ENCODE measurements at places on chromosomes 6 and 20.
A peak's percentile ranks its signal among the peaks of the same experiment; 100 is the strongest.

DNA sequence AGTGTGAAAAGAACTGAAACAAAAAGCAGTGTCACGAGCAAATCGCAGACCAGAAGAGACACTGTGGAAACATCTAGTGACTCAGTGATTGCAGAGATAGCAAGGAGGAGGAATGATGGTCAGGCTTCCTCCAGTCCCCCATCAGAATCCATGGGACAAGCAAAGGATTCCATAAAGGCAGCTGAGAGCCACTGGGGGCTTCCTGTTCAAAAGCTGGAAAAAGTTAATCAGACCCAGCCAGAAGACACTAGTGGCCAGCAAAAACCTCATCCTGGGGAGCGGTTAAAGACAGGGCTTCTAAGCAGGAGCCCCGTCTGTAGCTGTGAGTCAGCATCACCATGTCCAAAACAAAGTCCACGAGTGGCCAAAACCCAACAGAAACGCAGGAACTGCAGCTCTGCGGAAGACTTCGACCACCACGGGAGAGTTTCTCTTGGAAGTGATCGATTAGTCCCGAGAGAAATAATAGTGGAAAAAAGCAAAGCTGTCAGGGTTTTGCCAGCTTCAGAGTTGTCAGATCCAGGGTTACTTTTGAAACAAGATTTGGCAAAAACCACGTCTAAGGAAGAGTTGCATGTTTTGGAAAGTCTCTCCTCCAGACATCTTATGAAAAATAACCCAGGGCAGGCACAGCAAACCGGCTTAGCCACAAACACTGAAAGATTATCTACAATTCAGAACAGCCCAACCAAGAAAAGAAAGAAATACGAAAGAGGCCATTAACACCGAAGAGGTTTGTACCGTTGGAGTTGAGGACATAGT lies 51.0 kb downstream of the JAG1 start:
- no peak for DNase-seq

- no peak for DNase-seq
Observed at GRCh38 chr6:122657601-122658000, 47.4 kb downstream of the PKIB start.

- no peak for DNase-seq
Observed at GRCh38 chr6:74626288-74626687, 579.6 kb downstream of the COL12A1 start.

DNA sequence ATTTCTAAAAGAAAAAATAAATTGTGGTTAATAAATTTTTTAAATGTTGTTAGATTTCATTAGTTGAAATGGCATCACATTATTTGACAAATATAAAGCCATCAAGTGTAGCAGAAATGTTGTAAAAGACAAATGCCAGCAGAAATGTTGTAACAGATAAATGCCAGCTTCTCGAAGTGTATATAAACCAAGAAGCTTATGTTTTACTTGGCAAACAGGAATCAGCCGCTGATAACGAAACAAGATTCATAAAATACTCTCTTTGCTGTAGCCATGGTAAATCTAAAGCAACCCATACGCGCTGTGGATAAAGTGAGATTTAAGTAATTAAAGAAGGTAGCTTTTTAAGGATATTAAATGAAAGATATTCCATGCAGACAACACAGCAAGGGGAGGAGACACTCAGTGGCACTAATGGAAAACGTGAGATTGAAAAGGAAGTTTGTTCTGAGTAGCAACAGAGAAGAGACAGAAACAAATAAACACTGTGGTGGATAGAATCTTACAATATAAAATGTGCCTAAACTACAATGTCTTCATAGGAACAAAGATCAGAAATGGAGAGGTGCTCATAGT lies 29.6 kb downstream of the BTBD9 start:
- DNase-seq = no peak

- no peak for DNase-seq
Observed at GRCh38 chr6:37960139-37960935, 140.8 kb downstream of the ZFAND3 start.

DNA sequence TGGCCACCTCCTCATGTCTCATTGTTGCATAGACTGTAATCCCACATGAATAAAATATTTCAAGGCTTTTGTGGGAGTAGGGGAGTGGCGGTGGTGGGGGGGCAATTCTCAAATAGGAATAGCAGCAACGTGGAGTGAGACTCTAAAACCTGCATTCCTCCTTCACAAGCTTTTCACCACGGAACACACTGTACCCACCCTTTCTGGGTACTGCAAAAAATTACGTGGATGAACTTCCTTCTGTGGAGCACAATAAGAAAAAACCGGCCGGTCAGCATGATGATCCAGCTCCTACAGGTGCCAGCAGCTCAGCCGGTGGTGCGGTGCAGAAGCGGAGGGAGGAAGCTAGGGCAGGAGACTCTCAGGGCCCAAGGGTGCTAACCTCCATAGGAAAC lies 930 bp upstream of the RRAGD start:
- DNase-seq = no peak

- no peak for DNase-seq
Observed at GRCh38 chr6:44234101-44235025, 11.0 kb downstream of the SLC29A1 start.

DNA sequence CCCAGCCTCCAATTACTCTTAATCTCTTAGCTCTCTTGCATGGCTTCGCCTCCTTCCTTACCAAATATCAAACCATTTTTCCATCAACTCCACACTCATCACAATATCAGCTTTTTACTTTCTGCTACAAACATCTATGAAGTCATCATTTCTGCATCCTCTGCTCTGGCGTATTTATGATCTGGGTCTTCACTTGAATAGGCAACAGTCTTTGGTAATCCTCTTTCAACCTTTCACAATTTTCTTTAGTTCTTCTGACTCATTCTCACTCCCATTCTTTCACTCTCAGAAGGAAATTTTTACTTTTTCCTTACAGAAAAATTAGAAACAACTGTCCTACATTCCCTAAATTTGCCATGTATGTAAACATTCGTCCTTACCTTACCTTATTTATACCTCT lies 522.4 kb downstream of the HDGFL1 start:
- DNase-seq = no peak

GRCh38 chr20:15252304-15252703 lies 914.9 kb upstream of the FLRT3 start:
- DNase-seq = no peak

DNA sequence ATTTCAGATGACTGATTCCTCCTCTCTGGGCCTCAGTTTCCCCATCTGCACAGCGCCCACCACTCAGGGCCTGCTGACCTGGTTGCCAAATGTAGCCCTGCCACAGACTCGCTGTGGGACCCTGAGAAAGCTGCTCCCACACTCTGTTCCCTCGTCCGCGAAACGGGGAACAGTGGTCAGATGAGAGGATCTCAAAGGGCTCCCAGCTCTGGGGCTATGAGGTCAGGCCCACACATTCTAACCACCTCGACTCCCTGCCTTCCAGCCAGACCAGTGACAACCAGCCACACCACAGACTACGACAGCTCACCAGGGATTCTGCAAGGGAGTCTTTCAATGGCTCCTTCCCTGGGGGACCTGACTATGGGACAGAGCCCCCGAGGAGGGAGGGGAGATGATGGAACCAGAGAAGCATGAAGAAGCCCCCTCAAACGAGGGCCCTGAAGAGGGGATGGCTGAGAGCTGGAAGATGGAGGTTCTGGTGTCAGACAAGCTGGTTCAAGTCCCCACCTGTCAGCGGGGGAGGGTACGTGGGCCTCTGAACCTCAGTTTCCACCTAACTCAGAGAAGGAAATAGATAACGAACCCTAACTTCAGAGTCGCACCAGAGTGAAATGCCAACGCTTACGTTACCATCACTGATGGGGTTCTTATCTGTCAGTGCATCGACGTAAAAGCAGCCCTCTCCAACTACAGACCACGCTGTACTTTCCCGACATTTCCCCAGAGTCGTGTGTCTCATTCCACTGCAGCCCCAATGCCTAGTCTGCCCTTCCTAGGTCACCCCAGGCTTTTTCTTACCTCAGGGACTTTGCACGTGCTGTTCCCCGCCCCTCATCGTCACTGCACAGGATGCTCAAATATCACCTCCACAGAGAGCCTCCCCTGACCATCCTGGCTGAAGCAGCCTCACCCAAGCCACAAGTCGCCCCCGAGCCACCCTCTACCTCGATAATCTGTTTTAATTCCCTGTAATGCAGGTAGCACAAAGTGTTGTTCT lies 60.5 kb downstream of the PREX1 start:
- peak; percentile 45 for DNase-seq

DNA sequence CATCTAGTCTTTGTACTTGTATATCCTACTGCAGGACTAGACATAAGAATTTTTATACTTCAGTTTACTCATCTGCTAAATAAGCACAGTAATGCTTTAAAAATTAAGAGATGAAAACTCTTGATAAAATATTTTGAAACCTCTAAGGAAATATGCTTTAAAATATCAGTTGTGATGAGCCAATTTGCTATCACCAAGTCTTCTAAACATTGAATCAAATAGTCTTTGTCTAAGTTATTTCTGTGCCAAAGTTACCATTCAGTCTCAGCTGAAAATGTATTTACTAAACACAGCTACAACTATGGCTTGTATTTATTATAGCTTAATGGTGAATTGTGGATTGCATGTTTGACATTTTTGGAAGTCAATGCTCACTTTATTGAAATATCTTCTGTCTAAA lies 46.2 kb upstream of the RFPL4B start:
- no peak for DNase-seq

GRCh38 chr6:44920952-44921491 lies 407.1 kb upstream of the RUNX2 start:
- no peak for DNase-seq

DNA sequence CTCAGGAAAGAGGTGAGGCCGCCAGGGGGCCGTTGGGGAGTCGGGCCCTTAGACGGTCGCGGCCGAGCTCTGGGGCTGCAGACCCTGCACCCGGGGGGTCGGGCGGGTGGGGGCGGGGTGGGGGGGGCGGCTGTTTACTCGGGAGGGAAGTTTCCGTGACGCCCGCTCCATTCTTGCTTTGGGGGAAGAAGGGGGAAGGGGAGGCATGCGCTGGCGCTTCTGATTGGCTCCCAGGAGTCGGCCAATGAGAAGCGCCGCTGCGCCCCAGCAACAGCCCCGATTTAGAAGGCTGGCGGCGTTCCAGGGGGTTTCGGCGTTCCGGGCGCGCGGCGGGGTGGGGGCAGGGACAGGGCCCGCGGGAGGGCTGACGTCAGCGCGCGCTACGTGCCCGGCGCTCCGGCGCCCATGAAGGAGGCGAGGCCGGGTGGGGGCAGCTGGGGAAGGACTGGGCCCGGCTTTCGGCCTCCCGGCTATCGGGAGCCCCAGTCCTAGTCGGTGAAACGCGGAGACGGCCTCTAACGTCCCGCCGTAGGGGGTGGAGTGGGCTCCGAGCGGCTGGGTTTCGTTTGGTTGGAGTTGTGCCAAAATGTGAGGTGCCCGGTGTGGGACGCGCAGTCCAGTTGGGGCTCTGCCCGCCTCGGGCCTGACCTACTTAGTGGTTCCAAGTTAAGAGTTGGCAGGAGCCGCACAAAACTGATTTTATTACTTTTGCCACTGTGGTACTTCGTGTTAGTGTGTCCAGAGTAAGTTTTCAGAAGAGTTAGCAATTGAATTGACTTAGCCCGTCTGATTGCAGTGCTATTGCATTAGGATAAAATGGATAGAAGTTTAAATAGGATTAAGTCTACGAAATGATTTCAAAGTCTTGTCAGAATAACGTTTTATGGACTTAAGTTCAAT lies 1.1 kb downstream of the PNRC1 start:
- DNase-seq = peak; percentile 99

DNA sequence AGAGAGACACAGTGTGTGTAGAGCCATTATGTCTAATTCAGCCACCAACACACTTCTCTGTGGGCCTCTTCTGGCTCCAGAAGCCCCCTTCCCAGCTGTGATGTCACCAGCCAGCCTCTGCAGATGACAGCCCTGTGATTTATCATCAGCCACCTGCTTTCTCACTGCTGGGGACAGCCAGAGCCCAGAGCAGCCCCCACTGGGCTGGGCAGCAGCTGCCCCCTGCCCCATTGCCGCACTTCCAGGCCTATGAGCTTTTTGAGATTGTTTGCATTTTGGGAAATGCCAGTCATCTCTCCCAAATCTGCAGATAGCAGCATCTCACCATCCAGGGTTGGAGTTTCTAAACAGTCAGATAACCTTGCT lies 21.9 kb upstream of the STX16 start:
- DNase-seq = no peak

DNA sequence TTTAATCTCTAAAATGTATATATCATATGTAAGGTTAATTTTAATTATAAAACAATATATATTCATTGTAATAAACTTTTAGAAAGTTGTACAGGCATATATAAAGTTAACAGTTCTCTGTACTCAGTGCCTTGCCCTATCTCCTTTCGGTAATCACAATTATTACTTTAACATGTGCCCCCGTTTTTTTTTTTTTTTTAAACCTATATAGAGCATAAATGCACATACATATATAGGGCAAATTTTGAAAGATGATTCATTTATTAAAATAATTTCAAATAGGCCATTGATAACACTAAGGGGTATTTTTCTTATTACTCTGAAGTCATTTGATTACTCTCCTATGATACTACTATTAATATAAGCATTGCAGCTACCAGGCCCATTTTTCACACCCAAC lies 1.9 kb downstream of the ASF1A start:
- DNase-seq = no peak

DNA sequence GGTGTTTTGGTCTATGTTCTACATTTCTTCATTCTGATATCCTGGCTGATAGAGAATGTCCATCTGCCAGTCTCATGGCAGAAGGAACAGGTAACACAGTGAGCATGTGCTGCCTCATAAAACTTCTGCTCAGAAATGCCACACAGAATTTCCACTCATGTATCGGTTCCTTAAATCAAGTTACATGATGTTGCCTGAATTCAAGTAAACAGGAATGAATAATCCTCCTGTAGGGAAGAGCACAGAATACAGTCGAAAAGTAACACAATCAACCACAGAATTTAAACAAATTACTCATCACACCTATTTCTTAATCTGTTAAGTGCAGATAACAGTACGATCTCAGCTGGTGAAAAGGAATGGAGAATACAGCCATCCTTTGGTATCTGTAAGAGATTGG lies 74.7 kb downstream of the FAM217A start:
- DNase-seq = no peak

- no peak for DNase-seq
Observed at GRCh38 chr20:9792674-9793073, 46.2 kb downstream of the PAK5 start.

- no peak for DNase-seq
Observed at GRCh38 chr20:14570811-14571210, 233.4 kb upstream of the FLRT3 start.

DNA sequence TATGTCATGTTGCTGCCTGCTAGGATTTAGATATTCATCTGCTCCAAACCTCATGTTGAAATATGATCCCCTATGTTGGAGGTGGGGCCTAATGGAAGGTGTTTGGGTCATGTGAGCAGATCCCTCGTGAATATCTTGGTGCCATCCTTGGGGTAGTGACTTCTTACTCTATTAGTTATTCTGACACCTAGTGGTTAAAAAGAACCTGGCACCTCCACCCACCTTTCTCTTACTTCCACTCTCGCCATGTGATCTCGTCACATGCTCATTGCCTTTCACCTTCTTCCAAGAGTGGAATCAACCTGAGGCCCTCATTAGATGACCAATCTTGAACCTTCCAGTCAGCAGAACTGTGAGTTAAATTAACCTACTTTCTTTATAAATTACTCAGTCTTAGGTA lies 549.4 kb upstream of the SYNCRIP start:
- no peak for DNase-seq

- DNase-seq = no peak
Observed at GRCh38 chr6:68559716-68560115, 75.4 kb upstream of the ADGRB3 start.
